ENCODE measurements at places on chromosomes 4 and X. TPM values are rescaled to one million over a fixed set of nuclear protein-coding genes. Genes with fewer than 3 reads are reported as not detected.

The PLK4 gene
- polyA plus RNA-seq, result 25.5 TPM

The VCX3A gene
- not detected for polyA plus RNA-seq

DNA sequence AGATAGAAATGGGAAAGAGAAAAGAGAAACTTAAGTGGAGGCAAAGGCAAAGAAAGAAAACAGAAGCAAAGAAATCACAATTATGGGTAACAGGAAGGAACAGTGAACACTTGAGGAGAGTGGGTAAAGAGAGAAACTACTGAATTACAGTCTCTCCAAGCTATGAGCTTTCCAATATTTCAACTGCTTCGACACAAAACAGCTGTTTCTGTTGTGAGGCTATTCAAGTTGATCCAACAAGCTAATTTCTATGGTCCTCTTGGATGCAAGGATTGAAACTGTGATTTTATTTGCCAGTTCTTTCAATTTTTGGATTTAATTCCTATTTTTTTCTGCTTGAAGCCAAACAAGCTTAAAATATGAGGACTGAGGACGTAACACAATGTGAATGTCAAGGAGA is 80.5 kb upstream of the ADGRA3 start:
- no peak for DNase-seq

The NSG1 gene
- 4.8 TPM for polyA plus RNA-seq

The ABCD1 gene
- polyA plus RNA-seq, result 8.0 TPM

The MTMR8 gene
- 2.5 TPM for polyA plus RNA-seq

The TLR2 gene
- 5.5 TPM for polyA plus RNA-seq

DNA sequence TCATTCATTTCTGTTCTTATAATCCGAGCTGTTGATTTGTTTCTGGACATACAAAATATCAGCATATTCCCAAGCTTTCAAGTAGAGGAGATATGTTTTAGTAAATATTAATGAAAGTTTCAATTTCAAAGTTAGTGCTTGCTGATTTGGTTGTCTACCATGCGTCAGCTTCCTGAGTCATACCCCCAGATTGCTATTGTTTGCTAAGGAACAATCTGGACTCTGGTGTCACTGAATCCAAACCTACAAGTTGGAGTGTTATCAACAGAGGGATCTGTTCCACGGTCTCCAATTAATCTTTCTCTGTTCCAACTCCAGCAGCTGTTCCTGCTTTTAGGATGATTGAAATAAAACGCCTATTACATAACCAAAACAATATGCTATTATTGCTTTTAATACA is 96.1 kb upstream of the FAM9A start:
- no peak for DNase-seq

DNA sequence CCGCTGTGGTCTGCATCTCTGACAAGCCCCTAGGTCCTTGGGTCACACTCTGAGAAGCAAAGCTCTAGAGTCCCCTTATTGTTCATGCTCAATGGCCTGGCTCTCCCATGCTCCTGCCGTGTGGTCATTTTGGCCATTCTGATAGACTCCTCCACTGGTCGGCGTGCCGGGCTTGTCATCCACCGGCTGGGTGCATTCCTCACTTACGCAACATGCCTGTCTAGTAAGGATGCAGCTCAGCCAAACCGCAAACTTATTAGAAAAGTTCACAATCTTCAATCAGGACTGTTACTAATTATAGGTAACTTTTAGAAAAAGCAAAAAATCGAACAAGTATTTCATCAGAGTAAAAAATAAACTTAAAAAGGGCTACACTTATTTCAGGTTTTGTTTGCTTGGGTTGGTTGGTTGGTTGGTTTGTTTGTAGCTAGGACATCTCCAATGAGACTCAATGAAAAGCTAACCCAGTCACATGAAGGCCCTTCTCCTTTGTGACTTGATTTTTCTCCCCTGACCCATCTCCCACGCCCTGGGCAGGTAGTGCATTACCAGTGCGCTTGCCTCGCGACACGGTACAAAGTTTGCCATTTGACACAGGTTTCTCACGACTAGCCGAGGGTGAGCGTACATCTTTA is 41.0 kb downstream of the IRF2 start:
- DNase-seq, result no peak

- no peak for DNase-seq
Observed at GRCh38 chr4:154067786-154068185, 278.9 kb upstream of the SFRP2 start.

DNA sequence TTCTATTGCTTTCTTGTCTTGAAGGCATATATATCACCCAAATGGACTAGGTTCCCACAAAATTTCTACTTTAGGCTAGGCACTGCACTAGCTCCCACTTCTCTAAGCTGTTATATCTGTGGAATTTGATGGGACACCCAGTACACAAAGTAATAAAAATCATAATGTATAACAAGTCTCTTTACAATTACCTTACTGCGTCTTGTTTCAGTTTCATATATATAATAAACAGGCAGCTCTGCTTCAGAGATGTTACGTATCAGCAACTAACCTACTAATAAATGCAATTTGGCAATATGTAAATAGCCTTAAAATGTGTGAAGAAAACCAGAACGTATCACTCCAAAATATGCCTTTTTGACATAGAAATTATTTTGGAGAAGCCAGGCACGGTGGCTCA is 42.0 kb upstream of the UGDH start:
- no peak for DNase-seq

DNA sequence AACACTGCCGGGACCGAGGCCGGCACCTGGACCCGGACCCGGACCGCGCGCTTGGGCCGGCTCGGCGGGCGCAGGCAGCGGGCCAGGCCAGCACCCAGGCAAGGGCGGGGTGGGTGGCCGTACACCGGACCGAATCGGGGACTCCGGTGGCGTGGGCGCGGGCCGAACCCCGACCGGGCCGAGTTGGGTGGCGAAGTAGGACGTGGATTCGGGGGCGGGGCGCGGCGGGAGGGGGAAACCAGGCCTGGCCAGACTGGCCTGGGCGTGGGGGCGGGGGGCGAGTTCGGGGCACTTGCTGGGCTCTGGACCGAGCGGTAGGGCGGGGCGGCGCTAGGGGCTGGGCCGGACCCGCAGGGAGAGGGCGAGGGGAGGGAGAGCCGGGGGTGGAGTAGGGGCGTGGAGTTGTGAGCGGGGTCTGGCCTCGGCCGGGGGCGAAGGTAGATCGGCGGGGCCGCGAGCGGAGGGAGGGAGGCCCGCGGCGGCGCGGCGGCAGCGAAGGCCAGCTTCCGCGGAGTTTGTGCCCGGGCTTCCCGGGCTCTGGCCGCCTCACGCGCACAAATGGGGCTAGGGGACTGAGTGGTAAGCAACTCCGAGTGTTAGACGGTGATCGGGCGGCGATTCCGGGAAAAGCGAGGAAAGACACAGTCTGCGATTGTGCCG is 1.8 kb upstream of the BCORL1 start:
- DNase-seq, result no peak

- no peak for DNase-seq
Observed at GRCh38 chr4:17230727-17231126, 281.2 kb downstream of the QDPR start.

GRCh38 chrX:40299641-40300046 is 201.9 kb upstream of the BCOR start:
- DNase-seq, result no peak

Measured in left renal pelvis (tissue), 4 donors.